ENCODE measurements at places on chromosomes 3 and 15. TPM values are rescaled to one million over a fixed set of nuclear protein-coding genes. Genes with fewer than 3 reads are reported as not detected.

The LRRC28 gene
- 17.1 TPM for total RNA-seq

The CPA3 gene
- total RNA-seq = not detected

The KCNH8 gene
- total RNA-seq = not detected

The PPIP5K1 gene
- total RNA-seq = 6.9 TPM

The HDAC11 gene
- 8.4 TPM for total RNA-seq

The SGO1 gene
- 16.1 TPM for total RNA-seq

The FILIP1L gene
- total RNA-seq = 0.21 TPM

The ACOX2 gene
- 7.2 TPM for total RNA-seq

The CAND2 gene
- 0.41 TPM for total RNA-seq

The GOLGA6L10 gene
- total RNA-seq = 0.78 TPM

Data from A549 treated with Mapracorat at 1 μM for 4 hours (cell line).